ENCODE measurements at places on chromosomes 3 and 15. TPM values are rescaled to one million over a fixed set of nuclear protein-coding genes. Genes with fewer than 3 reads are reported as not detected.

GRCh38 chr15:101675796-101676582 lies 23.8 kb upstream of the TM2D3 start:
- DNase-seq = no peak

DNA sequence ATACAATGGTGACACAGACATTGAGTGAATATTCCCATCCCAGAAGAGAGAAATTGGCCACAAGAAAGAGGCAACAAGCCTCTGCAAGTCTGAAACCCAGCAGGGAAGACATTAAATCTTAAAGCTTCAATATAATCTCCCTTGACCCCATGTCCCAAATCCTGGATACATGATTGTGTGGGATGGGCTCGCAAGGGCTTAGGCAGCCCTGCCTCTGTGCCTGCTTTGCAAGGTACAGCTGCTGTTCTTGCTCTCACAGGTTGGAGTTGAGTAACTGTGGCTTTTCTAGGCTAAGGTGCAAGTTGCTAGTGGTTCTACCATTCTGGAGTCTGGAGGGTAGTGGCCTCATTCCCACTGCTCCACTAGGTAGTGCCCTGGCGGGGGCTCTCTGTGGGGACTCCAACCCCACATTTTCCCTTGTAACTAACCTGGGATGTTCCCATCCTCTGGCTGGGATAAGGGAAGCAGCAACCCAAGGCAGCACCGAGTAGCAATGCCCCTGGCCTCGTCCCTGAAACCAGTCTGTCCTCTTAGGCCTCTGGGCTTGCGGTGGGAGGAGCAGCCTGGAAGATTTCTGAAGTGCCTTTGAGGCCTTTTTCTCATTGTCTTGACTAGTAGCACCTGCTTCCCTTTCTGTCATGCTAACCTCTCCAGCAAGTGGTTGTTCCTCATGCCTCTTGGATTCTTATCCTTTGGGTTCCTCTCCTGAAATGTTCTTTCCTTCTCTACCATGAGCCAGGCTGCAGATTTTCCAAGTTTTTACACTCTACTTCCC lies 90.0 kb downstream of the FAM174B start:
- DNase-seq = no peak

- no peak for DNase-seq
Measured at GRCh38 chr15:39539466-39539865, 41.4 kb upstream of the THBS1 start.

GRCh38 chr3:66778777-66779176 lies 219.3 kb upstream of the KBTBD8 start:
- no peak for DNase-seq

Gene PP2D1
- not detected for total RNA-seq

Data from sciatic nerve (tissue), 2 donors.